ENCODE measurements at places on chromosomes 4 and X. TPM values are rescaled to one million over a fixed set of nuclear protein-coding genes. Genes with fewer than 3 reads are reported as not detected.

Gene ELOVL6
- 2.1 TPM for total RNA-seq

Gene MAGEE1
- total RNA-seq, result 0.94 TPM

Gene CDS1
- not detected for total RNA-seq

Gene CLNK
- total RNA-seq, result not detected

Gene ASB9
- not detected for total RNA-seq

Gene GAGE12E
- not detected for total RNA-seq

Gene CLGN
- not detected for total RNA-seq

Gene ADH6
- total RNA-seq, result not detected
